ENCODE measurements at places on chromosomes 1 and 21. TPM values are rescaled to one million over a fixed set of nuclear protein-coding genes. Genes with fewer than 3 reads are reported as not detected.

Gene CBS
- 16.6 TPM for total RNA-seq

Gene SDCCAG8
- total RNA-seq = 19.8 TPM

Gene NID1
- total RNA-seq = 99.1 TPM

Gene C1orf185
- not detected for total RNA-seq

DNA sequence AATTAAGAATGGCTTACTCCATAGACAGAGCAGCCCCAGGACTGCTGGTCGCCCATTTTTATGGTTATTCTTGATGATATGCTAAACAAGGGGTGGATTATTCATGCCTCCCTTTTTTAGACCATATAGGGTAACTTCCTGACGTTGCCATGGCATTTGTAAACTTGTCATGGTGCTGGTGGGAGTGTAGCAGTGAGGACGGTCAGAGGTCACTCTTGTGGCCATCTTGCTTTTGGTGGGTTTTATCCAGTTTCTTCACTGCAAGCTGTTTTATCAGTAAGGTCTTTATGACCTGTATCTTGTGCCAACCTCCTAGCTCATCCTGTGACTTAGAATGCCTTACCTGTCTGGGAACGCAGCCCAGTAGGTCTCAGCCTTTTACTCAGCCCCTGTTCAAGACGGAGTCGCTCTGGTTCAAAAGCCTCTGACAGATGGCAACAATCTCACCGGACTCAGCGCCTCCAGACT is 5.2 kb upstream of the AGPAT3 start:
- no peak for DNase-seq

GRCh38 chr1:68973459-68974244 is 476.8 kb upstream of the DEPDC1 start:
- no peak for DNase-seq

DNA sequence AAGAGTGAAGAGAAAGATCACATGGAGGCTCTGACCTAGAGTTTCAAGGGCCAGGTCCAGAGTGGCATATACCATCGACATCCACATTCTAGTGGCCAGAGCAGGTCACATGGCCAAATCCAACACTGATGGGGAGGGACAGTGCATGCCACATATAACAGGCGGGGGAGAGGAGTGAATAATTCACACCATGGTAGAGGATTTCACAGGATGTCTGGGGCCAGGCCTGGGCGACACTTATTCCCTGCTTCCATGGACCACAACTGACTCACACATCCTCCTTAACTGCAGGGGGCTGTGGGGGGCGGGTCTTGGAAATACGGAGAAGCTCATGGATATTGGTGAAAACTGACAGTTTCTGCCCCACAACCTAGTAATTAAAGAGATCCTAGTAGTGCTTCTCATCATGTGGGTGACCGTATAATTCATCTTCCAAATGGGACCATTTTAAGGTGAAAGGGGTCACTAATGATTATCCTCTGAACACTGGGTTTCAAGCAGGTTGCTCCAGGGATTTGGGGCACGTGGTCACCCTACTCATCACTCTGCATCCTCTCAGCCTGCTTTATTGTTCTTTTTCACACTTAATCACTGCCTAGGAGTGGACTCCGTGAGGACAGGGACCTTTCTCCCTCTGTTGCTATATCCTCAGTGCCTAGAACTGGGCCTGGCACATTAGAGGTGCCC is 44.0 kb downstream of the IGSF21 start:
- no peak for DNase-seq

GRCh38 chr1:8540261-8540941 is 222.5 kb downstream of the SLC45A1 start:
- DNase-seq = no peak

- no peak for DNase-seq
Measured at GRCh38 chr1:241837901-241838300, 10.1 kb upstream of the EXO1 start.

DNA sequence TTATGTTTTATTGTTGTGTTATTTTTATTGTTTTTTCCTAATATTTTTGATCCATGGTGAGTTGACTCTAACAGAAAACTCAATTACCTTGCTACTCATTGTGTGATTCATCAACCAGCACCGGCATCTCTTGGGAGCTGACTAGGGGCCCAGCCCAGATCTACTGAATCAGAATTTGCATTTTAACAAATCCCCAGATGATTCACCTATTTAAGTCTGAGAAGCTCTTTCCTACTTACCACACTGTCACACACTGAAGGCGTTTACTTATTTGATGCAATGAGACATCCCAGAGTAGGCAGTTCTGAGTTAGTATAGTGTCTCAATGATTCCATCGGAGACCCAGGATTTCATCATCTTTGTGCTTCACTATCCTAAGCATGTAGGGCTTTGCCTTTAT is 416.6 kb downstream of the RWDD3 start:
- DNase-seq = no peak

- DNase-seq = no peak
Measured at GRCh38 chr1:186799689-186800054, 29.1 kb upstream of the PLA2G4A start.

- no peak for DNase-seq
Measured at GRCh38 chr1:69947837-69948236, 257.5 kb downstream of the LRRC40 start.

- DNase-seq = no peak
Measured at GRCh38 chr1:86137436-86137835, 19.1 kb downstream of the COL24A1 start.
